ENCODE measurements at places on chromosomes 5 and 9.

DNA sequence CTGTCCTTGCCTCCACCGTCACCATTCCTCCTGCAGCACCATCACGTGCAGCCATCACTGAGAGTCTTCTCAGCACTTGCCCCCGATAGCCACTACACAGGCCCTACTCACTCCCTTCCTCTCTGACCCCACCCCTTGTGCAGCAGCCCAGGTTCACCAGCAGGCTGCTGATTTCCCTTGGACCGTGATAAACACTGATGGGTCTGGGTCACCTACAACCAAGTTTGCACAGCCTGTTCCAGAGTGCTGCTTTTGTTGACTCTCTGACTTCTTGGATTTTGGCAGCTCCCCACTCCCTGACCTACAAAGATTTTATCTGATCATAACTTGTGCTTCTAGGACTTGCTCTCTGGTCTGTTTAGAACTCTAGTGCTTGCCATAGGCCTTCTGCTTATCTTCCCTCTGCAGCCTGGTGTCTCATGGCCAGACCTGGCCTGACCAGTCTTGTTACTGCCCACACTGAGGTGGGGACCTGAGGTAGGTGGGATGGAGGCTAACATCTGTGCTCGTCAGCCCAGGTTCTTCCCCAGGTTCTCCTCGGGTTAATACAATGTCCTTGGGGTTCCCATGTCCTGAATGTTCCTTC, 109.3 kb downstream of the TARS1 start:
- no peak for DNase-seq

DNA sequence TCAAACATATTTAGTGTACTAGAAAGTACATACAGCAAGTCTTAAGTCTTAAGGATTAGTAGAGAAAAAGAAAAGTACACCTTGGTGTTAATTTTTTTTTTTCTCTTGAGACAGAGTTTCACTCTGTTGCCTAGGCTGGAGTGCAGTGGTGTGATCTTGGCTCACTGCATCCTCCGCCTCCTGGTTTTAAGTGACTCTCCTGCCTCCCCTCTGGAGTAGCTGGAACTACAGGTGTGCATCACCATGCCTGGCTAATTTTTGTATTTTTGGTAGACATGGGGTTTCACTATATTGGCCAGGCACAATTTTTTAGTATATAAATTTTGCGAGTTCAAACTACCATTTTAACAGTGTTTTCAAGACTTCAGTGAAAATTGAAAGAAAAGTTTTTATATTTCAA, 1941.1 kb upstream of the CDH6 start:
- no peak for DNase-seq

DNA sequence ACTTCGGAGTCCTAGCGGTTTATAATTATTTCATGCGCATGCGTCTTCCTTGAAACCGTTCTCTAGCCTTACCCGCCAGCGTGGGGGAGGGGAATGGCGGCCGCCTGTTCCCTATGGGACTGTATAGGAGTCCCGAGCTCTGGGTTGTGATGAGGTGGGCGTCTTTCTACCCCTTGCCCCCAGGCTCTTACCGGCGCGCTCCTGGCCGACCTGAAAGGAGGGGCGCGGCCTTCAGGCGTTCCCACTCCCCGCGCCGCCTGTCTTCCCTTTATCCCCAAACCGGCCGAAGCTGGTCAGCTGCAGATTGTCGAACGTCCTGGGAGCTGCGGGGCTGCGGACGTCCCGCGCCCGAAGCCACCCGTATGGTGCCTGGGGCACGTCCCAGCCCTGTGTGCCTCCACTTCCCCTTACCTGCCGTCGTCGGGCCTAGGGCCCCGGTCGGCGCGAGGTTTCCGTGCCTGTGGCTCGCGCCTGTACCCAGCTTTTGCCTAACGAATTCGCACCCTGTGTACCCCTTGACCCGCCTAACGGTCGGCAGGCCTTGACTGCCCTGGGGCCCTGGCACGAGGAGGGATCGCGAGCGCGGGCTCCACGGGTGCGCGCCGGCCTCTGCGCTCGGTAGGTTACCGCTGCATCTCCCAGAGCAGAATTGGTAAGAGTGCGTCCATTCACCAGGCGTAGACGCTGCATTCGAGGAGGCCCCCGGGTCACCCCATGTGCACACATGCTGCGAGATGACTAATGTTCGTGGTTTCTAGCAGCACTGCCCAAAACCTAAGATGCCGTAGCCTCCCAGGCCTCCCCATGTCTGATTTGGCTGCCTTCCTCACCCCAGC, 653 bp upstream of the HNRNPH1 start:
- no peak for DNase-seq

DNA sequence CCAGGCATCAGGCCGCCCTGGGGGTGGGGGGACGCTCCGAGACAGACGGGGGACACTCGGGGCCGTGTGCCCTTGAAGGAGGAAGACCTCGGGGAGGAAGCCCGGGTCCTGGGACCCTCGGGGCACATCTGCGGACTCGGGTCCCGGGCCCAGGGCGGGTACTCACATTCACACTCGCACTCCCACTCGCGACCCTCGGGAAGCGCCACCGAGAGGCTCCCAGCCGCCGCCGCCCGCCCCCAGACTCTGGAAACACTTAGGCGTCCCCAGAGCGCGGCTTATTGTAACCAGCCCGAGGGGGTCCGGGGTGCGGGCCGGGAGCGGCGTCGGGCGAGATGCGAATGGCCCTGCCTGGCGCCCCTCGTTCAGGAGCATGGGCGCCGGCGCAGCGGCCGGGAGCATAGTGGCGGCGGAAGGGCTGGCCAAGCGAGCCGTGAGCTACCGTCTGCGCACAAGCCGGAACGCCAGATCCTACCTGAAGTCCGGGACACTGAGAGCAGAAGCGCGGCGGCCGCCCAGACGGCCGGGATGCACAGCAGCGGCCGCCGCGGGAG, 559 bp downstream of the ROR2 start:
- DNase-seq = no peak

DNA sequence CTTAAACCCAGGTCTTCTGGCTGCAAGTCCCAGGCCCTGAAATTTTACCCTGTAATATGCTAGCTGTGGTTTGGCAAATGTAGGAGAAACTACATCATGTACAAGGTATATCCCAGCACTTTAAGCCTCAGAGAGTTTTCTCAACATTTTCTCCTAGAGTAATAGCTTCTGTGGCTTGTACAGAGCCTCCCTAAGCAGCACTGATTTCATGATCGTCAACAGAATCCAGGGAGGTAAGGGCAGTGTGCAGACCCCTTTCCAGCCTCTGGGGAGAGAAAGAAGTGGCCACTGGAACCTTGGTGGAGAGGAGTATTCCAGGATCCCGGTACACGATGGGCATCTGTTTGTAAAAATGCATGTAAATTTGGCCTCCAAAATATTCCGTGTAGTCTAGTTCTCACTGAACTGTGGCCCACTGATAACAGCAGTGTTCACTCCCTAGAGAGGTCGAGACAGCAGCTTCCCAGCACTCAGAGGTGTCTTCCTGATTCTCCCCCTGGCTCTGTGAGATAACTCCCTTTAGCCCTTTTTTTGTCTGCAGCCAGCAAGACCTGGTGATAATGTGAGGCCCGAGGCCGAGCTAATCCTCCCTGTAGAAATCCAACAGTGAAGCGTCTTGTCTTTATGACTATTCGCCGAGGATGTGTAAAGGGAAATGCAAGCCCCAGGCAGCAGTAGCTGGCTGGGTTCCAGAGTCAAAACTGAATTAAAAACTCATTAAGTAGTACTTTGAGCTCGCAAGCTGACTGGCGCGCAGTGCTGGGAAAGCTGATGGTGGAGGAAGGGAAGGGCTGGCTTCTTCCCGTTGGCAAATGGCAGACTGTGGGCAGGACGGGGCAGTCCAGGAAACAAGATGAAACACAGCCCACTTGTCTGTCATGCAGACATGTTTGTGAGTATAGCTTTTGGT, 59.0 kb downstream of the MAP1B start:
- no peak for DNase-seq

- no peak for DNase-seq
Measured at GRCh38 chr9:36298566-36298965, 40.3 kb upstream of the GNE start.

- no peak for DNase-seq
Measured at GRCh38 chr5:99765011-99765410, 770.2 kb upstream of the FAM174A start.

- DNase-seq = no peak
Measured at GRCh38 chr5:128395073-128395472, 143.0 kb downstream of the FBN2 start.

All from CD4-positive, CD25-positive, alpha-beta regulatory T cell (primary cell).